ENCODE measurements at places on chromosomes 3 and 15.

GRCh38 chr15:34514251-34514670 is 69.2 kb downstream of the GOLGA8B start:
- no peak for DNase-seq

DNA sequence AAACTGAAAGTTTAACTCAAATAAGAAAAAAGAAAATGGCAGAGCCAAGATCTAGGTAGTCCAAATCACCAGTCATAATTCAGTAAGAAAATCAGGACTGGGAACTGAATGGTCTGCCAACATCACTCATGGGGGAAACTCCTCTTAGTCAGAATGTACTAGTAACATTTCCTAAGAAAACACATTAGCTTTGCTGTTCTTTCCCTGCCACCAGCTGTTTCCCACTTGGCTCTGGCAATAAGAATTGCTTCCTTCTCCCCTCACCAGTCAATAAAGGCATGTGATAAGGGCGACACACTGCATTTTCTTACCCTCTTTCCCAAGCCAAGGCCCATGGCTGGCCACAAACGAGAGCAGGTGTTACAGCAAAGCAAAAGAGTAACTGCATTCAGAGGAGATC is 46.1 kb downstream of the PIK3R4 start:
- no peak for DNase-seq

DNA sequence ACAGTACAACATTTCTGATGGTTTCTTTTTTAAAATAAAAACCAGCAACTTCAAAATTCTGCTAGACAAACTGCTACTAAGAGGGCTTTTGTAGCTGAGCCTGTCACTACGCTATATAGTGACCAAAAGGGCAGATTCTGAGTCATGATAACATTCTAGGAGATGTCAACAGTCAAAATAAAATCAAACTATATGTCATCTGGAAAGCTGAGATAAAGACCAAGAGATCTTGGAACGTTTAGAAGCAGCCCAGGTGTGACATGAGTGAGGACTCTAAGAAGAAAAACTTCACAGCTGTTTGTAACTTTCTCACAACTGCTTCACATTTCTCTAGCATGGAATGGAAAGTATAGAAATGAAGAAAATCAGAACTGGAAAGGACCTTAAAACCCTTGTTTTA is 84.6 kb downstream of the FILIP1L start:
- DNase-seq = no peak

DNA sequence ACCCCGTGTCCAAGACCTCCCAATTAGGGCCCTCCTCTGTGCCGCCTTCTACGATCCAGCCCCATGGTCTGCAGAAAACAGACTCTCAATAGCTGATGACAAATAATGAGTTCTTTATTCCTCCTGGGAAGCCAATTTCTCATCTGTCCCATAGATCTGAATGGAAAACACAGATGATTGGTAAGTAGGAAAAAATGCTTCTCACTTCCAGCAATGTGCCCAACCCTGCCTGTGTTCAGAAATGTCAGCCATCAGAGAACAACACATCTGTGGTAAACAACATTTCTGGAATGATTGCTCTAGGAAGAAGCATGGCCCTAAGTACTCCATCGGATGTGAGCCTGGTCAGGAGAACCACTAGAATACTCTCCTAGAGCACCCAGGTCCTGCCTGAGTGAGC is 240.5 kb upstream of the HES1 start:
- no peak for DNase-seq

- no peak for DNase-seq
Observed at GRCh38 chr3:9768141-9768775, 1.5 kb downstream of the CAMK1 start.

- peak; percentile 15 for DNase-seq
Observed at GRCh38 chr3:13544293-13544831, 4.6 kb upstream of the FBLN2 start.

- DNase-seq = no peak
Observed at GRCh38 chr15:48493763-48494225, 151.7 kb downstream of the FBN1 start.

DNA sequence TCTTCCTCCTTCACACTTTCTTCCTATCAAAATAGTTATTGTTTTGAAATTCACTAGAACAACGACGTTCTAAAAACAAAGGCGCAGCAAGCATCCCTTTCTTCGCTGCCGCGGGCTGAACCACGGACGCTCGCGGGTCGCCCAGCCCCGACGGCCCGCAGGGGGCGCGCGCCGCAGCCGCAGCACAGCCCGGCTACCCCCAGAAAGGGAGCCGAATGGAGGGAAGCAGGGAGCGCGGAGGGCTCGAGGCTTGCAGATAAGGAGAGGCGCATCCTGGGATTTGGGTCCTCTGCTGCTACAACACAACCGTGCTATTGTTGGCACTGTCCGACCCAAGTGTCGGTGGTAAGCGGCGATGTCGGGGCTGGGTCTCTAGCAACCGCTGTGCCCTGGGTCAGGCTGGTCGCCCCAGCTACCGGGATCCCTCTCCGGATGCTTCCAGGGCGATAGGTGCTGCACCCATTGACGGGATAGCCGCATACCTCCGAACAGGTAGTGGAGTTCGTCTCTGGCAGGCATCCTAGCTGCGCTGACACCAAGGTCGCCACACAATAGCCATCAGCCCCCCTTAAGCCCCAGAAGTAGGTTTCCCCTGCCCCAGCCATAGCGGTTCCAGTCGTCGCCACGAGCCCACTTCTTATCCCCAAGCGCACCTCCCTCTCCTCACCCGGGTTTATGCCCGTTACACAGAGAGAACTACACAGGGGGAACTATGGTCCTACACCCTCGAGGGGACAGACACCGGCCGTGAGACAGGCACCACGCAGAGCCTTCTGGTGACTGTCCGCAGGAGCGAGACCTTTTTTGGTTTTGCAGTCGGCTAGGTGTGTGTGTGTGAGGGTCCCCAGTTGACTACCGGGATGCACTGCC is 6.0 kb downstream of the ONECUT1 start:
- DNase-seq = no peak

- DNase-seq = no peak
Observed at GRCh38 chr3:50605901-50606326, 5.7 kb downstream of the CISH start.

DNA sequence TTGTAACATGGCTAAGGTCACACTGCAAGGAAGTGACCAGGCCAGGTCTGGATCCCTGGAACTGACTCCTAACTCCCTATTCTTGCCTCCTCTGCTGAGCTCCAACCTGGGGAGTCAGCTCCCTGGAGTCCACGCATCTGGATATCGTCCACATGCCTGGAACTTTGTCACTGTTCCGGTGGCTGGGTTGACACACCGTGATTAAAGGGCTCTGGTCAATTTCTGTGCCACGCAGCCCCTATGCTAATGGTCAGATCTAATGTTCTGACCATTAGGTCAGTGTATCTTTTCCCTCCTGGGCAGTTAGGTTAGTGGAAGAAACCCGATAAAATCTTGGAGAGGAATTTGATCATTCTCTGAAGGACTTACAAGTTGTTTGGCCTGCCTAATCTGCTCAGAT is 1.6 kb upstream of the TPM1 start:
- no peak for DNase-seq

GRCh38 chr3:149299938-149300801 is 33.3 kb downstream of the TM4SF18 start:
- DNase-seq = no peak

GRCh38 chr15:27850981-27851857 is 247.9 kb downstream of the OCA2 start:
- no peak for DNase-seq

GRCh38 chr3:63966007-63966406 is 53.8 kb upstream of the SCAANT1 start:
- DNase-seq = no peak

DNA sequence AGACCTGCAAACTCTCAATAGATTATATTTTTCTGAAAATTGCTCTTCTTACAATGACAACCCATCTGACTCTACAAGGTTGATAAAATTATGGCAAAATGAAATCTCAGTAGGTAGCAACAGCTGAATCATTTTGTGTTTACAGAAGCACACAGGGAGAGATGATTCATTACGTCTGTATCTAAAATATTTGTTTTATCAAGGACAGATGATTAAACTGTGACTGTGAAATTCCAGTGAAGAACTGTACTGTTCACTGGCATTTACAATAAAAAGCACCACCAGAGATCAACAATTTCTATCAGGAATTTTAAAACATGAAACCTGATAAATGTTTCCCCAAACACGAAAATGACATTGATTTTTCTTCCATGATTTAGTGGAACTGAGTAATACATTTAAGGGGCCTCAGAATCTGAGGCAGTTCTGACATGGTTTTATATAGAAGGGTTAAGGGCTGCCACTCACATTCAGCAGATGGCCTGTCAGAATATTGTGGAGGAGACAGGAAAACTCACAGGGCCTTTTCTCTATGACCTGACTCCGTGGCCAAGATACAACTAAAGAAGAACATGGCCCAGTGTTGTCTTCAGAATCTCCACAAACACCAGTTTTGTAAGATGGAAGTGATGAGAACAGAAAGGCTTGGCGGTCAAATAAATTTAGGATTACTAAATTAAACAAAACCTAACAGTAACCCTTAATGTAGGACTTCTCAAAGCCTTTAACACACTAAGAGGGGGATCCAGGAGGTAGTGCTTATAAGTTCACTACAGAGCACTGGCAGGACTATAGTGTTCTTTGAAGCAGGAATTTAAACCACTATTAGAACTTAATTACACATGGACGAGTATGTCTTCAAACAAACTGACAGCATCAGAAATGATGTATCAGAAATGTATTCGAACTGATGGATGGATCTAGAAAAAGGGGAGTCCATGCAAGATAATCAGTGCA is 25.9 kb downstream of the RAD18 start:
- DNase-seq = no peak

GRCh38 chr15:99416191-99417188 is 149.3 kb upstream of the MEF2A start:
- no peak for DNase-seq
